Stimulated activated CD8-positive, alpha-beta memory T cell treated with anti-CD3 and anti-CD28 coated beads, Interleukin-2, amount 100 ng/mL, for 1 hour (primary cell): ENCODE measurements at places on chromosomes 7 and 10.

DNA sequence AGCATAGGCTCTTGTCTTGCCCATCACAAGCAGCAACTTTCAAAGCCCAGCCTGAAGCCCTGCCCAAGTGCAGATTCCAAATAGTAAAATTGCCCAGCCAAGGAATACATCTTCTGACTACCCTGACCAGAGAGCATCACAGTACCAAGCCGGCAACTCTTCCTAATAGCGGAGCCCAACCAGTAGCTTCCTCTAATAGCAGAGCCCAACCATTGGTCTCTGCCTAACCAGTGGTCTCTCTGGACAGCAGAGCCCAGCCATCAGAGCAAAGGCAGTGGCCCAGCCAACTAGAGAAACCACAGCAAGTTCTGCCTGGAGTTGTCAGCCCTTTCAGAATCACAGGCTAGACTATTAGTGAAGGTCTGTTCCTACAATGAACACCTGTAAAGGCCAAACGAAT, 285.6 kb downstream of the HGF start:
- no peak for DNase-seq

DNA sequence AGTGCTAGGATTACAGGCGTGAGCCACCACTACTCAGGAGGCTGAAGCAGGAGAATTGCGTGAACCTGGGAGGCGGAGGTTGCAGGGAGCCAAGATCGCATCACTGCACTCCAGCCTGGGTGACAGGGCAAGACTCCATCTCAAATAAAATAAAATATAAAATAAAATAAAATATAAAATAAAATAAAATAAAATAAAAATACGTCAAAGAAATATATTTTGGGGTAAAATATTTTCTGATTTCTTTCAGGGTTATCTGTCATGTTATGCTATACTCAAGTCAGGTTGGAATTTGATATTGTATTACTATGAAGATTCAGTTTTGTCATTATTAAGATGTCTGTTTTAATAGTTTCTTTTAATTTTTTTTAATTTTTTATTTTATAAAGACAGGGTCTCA, 99.4 kb upstream of the GHITM start:
- DNase-seq: no peak

- no peak for DNase-seq
Observed at GRCh38 chr7:96903906-96904305, 101.4 kb upstream of the DLX6 start.

- DNase-seq: no peak
Observed at GRCh38 chr7:27189295-27189996, 4.4 kb upstream of the HOXA11 start.

GRCh38 chr10:132204781-132205473, 18.2 kb downstream of the DPYSL4 start:
- no peak for DNase-seq

DNA sequence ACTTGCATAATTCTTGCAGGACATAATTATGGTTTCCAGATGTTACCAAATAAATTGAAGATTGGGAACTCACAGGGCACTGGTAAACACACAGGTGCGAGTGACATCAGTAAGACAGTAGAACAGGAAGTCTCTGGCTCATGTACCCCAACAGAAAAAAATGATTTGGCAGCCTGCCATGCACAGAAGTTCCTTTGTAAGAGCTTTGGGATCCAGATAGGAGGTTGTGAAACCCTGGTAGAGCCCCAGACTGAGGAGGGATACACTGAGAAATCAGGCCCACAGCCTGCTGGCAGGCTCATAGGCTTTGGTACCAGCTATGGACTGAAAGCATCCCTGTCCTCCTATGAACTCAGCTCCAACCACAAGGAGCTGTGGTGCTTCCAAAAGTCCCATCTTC, 118.0 kb downstream of the COBL start:
- DNase-seq: no peak

GRCh38 chr7:118054529-118054928, 129.4 kb upstream of the LSM8 start:
- DNase-seq: no peak

GRCh38 chr10:89404104-89405047, 10.0 kb upstream of the IFIT5 start:
- DNase-seq: no peak

DNA sequence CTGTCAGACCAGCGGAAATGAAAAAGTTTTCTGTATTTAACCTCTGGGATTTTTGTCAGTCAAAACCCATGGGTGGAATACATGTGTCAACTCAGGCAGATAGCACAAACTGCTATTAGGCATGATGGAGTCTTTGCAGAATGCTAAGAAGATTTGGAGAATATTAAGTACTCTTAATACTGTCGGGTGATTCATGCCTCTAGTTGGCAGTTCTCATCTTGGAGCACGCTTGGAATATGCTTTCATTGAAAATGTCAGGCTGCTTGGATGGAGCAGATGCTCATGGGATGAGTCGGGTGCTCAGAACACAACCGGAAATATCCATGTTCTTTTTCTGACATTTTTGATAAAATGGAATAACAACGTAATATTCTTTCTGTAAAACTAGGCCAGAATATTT, 27.6 kb upstream of the PRKG1 start:
- no peak for DNase-seq

DNA sequence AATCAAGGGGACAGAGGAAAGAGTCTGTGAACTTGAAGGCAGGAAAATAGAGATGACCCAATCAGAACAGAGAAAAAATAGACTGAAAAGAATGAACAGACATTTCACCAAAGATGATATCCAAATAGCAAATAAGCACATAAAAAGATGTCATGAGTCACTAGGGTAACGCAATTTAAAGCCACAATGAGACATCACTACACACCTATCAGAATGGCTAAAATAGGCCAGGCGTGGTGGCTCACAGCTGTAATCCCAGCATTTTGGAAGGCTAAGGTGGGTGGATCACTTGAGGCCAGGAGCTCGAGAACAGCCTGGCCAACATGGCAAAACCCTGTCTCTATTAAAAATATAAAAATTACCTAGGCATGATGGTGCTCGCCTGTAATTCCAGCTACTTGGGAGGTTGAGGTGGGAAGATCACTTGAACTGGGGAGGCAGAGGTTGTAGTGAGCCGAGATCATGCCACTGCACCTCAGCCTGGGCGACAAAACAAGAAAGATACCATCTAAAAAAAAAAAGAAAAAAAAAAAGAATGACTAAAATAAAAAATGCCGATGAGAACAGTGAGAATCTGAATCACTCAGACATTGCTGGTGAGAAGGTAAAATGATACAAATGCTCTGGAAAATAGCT, 100.9 kb downstream of the LHPP start:
- DNase-seq: no peak

- DNase-seq: no peak
Observed at GRCh38 chr10:76879116-76879913, 758.3 kb downstream of the KCNMA1 start.

- DNase-seq: no peak
Observed at GRCh38 chr10:11533328-11533781, 78.1 kb downstream of the USP6NL start.

GRCh38 chr10:60788544-60788943, 10.3 kb downstream of the CDK1 start:
- no peak for DNase-seq

GRCh38 chr10:131113709-131114291, 197.7 kb downstream of the TCERG1L start:
- DNase-seq: no peak

- no peak for DNase-seq
Observed at GRCh38 chr7:47095946-47096345, 486.0 kb downstream of the TNS3 start.

- no peak for DNase-seq
Observed at GRCh38 chr7:80488406-80488805, 23.5 kb downstream of the GNAT3 start.

GRCh38 chr7:150307129-150307528, 16.0 kb upstream of the LRRC61 start:
- DNase-seq: no peak

DNA sequence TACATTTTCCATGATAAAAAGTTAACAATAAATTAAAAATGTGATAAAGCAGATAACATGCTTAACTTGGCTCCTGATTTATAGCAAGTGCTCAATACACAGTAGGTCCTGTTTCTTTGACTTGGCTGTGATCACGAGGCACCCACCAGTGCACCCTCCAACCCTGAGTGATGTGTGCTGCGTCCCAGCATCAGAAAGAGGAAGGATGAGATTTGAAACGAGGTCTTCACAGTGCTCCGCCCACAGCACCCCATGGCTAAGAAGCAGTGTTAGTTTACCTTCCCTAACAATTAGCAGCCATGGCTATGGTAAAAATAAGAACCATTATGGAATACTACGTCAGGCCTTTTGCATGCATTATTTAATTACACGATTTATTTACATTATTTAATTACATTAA, 292.0 kb upstream of the ZMIZ1 start:
- no peak for DNase-seq

GRCh38 chr10:103672345-103672744, 178.8 kb downstream of the NEURL1 start:
- DNase-seq: no peak

GRCh38 chr7:135342887-135343286, 109.2 kb downstream of the STRA8 start:
- no peak for DNase-seq

DNA sequence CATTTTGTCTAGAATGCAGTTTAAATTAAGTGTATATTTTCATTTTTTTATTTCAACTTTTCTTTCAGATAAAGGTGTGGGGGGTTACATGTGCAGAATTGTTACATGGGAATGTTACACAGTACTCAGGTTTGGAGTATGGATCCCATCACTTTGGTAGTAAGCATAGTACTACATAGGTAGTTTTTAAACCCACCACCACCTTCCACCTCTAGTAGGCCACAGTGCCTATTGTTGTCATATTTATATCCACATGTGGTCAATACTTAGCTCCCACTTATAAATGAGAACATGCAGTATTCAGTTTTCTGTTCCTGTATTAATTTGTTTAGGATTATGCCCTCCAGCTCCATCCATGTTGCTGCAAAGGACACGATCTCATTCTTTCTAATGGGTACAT, 200.6 kb downstream of the CCDC7 start:
- DNase-seq: no peak

- DNase-seq: no peak
Observed at GRCh38 chr10:32266979-32267378, 80.0 kb downstream of the EPC1 start.

- DNase-seq: no peak
Observed at GRCh38 chr10:24701447-24701846, 22.2 kb downstream of the ARHGAP21 start.

GRCh38 chr7:151884312-151885201, 7.6 kb upstream of the PRKAG2 start:
- DNase-seq: no peak

DNA sequence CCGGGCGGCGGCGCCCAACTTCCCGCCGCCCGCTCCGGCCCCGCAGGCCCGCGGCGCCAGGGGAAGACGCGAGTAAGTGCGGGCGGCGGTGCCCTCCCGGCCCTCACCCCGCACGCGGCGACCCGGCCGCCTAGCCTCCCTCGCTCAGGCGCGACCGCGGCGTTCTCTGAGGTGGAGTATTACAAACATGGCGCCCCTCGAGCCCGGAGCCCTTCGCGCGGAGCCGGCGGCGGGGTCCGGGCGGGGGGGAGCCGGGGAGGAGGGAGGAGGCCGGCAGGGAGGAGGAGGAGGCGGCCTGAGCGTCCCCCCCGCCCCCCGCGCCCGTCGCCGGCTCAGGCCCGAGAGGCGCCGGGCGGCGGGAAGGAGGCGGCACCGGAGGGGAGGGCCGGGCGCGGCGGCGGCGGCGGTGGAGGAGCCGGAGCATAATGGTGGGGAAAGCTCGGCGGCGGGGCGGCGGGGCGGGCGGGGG, at the start of gene ZMYND11:
Gene ZMYND11, plus strand, starts transcription at position 324 of the 469 bp plus-strand sequence. CDS start 44,558 bp downstream, outside the sequence.
- DNase-seq: peak; percentile 50

- DNase-seq: no peak
Observed at GRCh38 chr10:651692-652091, 37.8 kb downstream of the DIP2C start.

GRCh38 chr7:156659961-156660360, 19.4 kb downstream of the RNF32 start:
- DNase-seq: no peak

- DNase-seq: no peak
Observed at GRCh38 chr10:8246548-8246947, 192.1 kb downstream of the GATA3 start.

DNA sequence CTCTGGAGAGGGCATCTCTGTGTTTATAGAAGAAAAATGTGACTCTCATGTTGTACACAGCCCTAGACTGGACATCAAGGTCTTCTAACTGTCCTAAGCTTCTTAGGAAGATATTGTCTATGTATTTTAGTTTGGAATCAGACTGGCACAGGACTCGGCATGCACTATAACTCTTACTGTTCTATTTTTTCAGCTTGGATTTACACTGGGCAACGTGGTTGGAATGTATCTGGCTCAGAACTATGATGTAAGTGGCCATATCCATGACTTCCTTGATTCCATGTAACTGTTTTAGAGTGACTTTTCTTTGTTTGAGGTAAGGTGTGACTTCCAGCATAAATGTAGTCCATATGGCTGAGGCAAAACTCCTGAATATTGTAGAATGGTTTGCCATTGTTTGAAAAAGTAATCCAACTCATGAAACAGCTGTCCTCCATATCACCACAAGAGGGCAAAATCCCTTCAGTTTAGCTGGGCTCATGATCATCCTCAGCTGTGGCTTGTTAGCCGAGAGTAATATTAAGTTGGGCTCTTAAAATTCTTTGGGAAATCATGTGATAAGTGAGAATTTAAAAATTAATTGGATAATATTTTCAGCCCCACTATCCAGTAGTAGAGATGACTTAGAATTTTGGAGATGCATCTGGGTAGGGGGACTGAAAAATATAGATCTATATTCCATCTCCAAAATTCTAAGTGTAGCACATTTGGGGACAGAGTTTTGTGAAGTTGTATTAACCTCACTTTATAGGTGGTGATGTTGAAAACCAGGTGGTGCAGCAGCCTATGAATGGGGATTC, 10.4 kb downstream of the STMP1 start:
- no peak for DNase-seq

DNA sequence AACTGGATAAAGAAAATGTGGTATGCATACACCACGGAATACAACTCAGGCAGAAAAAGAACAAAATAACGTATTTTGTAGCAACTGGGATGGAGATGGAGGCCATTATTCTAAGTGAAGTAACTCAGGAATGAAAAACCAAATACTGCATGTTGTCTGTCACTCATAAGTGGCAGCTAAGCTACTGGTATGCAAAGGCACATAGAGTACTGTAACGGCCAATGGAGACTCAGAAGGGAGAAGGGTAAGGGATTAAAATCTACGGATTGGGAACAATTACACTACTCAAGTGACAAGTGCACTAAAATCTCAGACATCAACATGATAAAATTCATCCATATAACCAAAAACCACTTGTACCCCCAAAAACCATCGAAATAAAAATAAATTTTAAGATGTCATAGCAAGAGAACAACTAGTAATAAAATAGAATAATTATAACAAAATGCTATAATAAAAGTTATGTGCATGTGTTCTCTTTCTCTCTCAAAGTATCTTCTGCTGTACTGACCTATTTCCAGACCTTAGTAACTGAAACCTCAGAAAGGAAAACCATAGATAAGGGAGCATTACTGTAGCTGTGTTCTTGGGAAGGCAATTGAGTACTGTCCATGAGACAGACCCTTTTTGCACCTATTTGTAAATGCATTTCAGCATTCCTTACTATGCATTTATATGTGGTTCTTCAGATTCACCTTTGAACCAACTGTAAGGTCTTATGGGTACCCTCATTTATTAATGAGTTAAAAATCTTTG, 6.7 kb upstream of the NEBL start:
- no peak for DNase-seq

- DNase-seq: no peak
Observed at GRCh38 chr7:133794479-133794878, 332.7 kb upstream of the LRGUK start.

GRCh38 chr10:117594722-117595121, 52.2 kb downstream of the EMX2 start:
- DNase-seq: no peak

GRCh38 chr7:7173956-7174632, 8.2 kb upstream of the C1GALT1 start:
- DNase-seq: no peak

GRCh38 chr10:59177836-59178235, 1.4 kb downstream of the PHYHIPL start:
- DNase-seq: no peak
